ENCODE measurements at places on chromosomes 7 and 10.
A peak's percentile ranks its signal among the peaks of the same experiment; 100 is the strongest.

- ATAC-seq, result peak; percentile 78
Measured at GRCh38 chr10:118800920-118801319, 46.1 kb upstream of the CACUL1 start.

DNA sequence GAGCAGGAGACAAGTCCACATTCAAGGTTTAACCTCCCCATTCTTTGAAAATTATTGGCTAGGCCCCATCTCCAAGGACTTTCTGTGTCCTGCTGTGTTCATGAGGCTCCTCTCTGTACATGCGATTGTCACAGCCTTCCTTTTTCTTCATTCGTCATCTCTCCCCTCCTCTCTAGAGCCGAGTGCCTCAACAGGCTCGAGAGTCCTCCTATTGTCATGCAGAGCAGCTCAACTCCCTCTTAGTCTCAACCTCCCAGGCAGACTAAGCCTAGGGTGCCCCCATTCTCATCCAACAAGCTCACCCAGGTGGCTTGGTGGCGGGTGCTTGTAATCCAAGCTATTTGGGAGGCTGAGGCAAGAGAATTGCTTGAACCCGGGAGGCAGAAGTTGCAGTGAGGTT, 35.1 kb upstream of the SAMD8 start:
- ATAC-seq, result no peak

DNA sequence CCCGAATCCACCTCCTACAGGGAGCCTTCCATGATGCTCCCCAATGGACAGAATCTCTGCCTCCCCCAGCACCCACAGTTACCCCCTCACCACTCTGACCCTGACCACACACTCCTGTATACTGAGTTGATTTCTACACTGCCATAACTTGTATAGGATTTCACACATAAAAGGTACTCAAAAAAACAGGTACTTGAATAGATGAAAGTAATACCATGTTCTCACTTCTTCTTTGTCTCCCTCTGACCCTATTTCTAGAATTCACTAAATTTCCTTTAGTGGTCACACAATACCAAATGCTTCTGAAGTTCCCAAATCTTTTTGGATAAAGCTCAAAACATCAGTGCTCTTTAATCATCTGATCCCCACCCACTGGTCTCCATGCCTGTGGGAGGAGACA, 45.4 kb downstream of the HSPA12A start:
- ATAC-seq, result no peak

GRCh38 chr7:156566812-156567549, 73.6 kb upstream of the RNF32 start:
- ATAC-seq, result no peak

DNA sequence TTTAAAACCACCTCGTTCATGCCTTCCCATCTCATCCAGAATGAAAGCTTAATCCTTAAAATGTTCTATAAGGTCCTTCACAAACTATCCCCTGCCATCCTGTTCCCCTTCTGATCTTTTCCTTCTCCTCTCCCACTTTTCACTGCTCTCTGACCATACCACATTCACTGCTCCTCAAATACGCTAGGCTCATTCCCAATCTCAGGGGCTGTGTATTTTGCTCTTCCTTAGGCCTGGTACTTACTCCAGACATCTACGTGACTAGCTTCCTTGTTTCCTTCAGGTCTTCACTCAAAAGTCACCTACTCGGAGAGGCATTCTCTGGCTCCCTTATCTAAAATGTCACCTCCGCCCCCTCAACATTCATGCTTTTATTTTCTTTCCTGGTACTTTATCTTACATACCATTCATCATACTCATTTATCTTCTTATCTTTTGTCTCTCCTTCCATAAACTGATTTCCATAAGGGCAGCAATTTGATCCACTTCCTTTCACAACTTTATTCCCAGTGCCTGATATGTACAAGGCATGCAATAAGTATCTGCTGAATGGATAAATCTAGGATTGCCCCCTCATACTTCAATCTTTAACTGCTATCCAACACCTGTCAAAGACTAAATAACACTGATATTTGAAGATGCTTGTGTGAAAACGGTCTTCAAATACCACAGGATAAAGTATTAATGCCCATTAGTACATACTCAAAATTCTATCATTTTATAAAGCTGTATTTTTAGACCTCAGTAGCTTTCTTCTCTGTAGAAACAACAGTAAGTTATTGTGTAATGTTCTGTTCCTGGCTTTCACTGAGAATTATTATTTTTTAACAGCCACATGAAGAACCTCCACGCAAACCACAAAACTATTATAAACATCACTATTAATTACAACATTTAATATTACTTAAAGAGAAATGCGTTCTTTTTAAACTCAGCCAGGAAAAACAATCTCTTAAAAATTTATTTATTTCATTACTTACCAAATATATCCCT, 27.0 kb downstream of the JMJD1C start:
- no peak for ATAC-seq

GRCh38 chr10:69741671-69742355, 59.9 kb upstream of the COL13A1 start:
- no peak for ATAC-seq

- no peak for ATAC-seq
Measured at GRCh38 chr10:132551808-132552130, 14.2 kb downstream of the INPP5A start.

DNA sequence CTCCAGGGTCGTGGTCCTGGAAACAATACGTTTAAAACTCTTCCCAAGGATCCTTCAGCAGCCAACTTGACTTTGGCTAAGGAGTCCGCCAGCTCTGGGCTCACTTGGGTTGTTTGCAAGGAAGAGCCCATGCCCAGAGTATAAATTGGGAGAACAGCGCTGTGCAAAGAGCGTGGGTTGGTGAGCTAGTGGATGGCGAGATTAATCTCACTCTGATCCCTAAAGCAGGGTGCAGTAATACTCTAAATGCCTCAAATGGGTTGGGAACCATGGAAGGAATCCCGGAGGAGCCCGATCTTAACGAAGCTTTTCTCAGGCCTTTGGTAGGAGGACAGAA, 495 bp upstream of the SDHAF3 start:
- ATAC-seq, result no peak

DNA sequence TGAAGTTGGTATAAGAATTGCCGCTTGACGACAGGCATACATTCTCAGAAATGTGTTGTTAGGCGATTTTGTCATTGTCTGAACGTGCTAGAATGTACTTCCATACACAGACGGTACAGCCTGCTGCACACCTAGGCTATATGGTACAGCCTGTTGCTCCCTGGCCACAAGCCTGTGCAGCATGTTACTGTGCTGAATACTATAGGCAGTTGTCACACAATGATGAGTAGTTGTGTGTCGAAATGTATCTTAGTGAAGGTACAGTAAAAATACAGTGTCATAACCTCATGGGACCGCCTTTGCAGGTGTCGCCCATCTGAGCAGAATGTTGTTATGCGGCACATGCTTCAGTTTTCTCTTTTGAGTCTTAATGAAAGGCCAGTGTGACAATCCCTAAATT, 66.5 kb downstream of the SHH start:
- ATAC-seq, result no peak

GRCh38 chr10:92689663-92690210, at the start of gene HHEX:
Gene HHEX, plus strand, starts transcription at chr10:92689955. Its CDS starts 32 bp downstream, at chr10:92689987.
- ATAC-seq, result peak; percentile 90

GRCh38 chr7:137130751-137131158, 212.8 kb downstream of the PTN start:
- no peak for ATAC-seq

GRCh38 chr7:46490406-46490805, 569.3 kb upstream of the IGFBP3 start:
- ATAC-seq, result no peak

DNA sequence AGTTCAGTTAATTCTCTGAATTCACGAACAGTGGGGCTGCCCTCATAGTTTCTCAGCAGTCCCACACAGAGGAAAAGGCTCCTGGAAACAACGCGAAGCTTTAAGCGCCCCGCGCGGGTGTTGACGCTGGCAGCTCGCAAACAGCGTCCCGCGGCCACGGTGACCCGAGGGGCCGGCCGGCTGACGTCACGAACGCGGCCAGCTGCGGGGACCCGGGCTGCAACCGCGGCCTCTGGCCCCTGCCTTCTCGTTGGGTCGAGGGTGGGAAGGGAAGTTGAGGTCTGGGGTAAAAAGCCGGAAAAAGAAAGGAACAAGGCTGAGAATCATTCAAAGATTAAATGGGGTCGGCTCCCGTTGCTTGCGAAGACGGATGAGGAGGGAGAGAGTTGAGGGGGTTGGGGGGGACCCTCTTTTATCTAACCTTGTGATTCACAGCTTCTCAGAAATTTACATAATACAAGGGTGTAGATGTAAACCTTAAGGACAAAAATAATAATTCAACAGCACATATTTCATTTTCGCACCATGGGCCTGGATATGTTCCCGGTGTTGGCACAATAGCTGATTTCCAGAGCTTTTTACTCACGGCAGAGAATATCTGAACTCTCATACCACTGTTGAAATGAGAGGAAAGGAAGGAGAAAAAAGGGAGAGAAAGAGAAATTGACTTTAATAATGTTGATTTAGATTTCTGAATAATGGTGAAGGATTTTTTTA, 7.3 kb upstream of the FEZF1 start:
- ATAC-seq, result no peak

Measured in SK-N-SH treated with all-trans-retinoic acid at 6 μM for 48 hours (cell line).